Fibroblast of villous mesenchyme (primary cell): ENCODE measurements at places on chromosomes 4 and X. TPM values are rescaled to one million over a fixed set of nuclear protein-coding genes. Genes with fewer than 3 reads are reported as not detected.

DNA sequence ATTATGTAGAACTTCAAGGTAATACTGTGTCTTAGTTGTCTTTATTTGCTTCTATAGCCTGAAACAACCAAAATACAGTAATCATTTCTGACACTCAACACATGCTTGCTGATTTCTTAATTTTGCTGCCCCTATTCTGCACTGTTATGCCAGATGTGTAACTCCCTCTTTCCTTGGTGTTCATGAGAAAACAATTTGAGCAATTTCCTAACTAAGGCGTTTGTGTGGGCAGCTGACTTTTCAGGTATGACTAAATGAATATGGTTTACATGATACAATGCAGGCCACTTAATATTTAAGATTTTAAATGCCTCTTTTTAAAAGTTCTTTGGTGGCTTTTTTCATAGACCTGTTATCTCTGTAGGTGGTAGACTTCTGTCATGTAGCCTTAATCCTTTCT is 46.1 kb upstream of the CENPE start:
- DNase-seq = no peak

DNA sequence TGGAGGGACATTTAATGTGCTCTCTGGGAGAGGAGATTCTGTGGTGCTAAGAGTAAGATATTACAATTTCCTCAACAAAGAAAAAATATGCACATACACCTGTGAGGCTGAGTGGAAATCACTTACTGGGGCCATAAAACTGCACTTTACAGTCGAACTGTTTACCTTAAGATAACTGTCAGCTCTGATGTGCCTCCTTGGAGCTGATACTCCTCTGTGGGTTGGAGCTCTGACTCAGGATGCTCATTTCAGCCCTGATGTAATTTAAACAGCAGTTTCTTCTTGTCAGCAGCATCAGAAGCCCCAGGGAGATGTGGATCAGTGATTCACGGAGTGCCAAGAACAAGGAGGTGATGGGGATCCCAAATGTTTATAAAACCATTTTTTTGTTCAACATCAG is 241.9 kb upstream of the SFRP2 start:
- DNase-seq = no peak

Gene DMD
- total RNA-seq = 29.0 and 32.4 TPM in 2 replicates

GRCh38 chr4:84433633-84434222 is 65.4 kb downstream of the NKX6-1 start:
- DNase-seq = no peak

GRCh38 chrX:28802625-28803024 is 215.4 kb downstream of the IL1RAPL1 start:
- DNase-seq = no peak
